ENCODE measurements at places on chromosomes 12 and 14.

DNA sequence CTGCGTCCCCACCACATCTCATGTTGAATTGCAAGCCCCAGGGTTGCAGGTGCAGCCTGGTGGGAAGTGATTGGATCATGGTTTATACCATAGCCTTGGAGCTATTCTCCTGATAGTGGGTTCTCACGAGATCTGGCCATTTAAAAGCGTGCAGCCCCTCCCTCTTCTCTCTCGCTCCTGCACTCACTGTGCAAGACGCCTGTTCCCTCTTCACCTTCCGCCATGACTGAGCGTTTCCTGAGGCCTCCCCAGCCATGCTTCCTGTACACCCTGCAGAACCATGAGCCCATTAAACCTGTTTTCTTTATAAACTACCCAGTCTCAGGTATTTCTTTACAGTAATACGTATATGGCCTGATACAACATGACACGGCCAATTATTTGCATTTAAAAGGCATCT, 146.6 kb downstream of the RIMBP2 start:
- no peak overlapping the region for H3K27ac ChIP-seq
- no peak for DNase-seq
- no peaks in the 10 kb centered on the region for H3K36me3 ChIP-seq
- no peaks in the 10 kb centered on the region for H3K27me3 ChIP-seq
- no peak overlapping the region for H3K4me3 ChIP-seq
- H3K4me1 ChIP-seq, result no peaks in the 10 kb centered on the region

DNA sequence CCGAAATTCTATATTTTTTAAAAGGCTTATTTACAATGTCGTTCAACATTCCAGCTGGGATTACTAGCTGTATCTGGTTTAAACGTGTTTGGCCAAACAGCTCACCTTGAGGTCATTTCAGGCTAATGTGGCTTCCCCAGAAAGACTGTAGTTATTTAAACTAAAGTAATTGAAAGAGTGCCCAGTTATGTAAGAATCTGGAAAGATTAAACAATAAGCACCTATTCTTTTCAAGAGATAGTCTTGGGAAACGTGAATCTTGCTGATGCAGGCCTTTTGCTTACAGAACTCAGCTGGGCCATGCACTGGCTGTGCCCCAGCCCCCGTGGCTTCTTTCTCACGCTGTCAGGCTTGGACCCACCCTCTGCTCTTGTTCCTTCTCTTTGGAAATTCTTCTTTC, 24.4 kb downstream of the GLRX5 start:
- H3K4me1 ChIP-seq, result no peaks in the 10 kb centered on the region
- H3K36me3 ChIP-seq, result no peaks in the 10 kb centered on the region
- no peak for DNase-seq
- no peak overlapping the region for H3K4me3 ChIP-seq
- no peak overlapping the region for H3K27ac ChIP-seq

GRCh38 chr12:66269757-66270383, 32.4 kb upstream of the HELB start:
- H3K27me3 ChIP-seq, result no peaks in the 10 kb centered on the region
- H3K27ac ChIP-seq, result no peak overlapping the region
- no peaks in the 10 kb centered on the region for H3K36me3 ChIP-seq
- H3K4me1 ChIP-seq, result no peaks in the 10 kb centered on the region

GRCh38 chr12:8722286-8722800, 24.6 kb downstream of the RIMKLB start:
- H3K27ac ChIP-seq, result no peak overlapping the region
- H3K27me3 ChIP-seq, result no peaks in the 10 kb centered on the region
- H3K36me3 ChIP-seq, result peaks cover 1% of the 10 kb centered on the region
- H3K4me3 ChIP-seq, result no peak overlapping the region
- no peaks in the 10 kb centered on the region for H3K4me1 ChIP-seq

DNA sequence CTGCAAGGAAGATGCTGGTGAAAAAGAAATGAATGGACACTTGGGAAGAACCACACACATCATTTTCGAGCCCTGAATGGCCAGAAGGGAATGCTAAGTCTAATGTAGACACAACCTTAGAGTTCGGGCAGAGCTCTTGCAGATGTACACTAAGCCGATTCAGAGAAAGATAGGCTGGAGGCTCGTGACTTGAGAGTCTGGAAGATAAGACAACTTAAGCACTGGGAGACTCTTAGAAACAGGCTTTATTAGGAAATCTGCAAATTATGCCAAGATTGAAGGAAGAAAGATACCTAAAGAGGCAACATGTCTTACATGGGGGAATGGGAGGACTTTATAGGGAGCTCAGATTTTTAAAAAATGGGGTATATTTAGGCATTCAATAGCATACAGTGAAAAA, 13.5 kb downstream of the TBPL2 start:
- no peak for DNase-seq
- no peaks in the 10 kb centered on the region for H3K27me3 ChIP-seq
- no peak overlapping the region for H3K4me3 ChIP-seq
- no peak overlapping the region for H3K27ac ChIP-seq
- H3K4me1 ChIP-seq, result no peaks in the 10 kb centered on the region
